NCI-H2029 treated with DMSO at 0.1 percent for 48 hours (cell line): ENCODE measurements at places on chromosomes 7 and 10.

- DNase-seq: no peak
These were observed 3.2 kb downstream of the ZNF775 start for GRCh38 chr7:150382123-150382843.

DNA sequence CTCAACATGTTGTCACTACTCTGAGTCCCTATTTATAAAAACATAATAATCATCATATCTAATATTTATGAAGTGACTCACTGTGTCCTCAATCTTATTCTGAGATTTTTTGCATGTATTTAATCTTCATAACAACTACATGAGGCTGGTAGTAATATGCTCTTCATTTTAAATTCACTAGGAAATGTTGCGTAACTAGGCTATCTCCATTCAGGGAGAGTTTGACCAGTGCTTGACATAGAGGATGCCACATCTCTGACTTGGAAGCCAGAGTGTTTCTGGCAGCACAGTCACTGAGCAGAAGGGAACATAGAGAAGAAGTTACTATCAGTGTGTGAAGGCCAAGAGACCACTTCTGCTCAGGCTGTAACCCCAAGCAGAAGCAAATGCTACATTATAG lies 88.9 kb downstream of the FAM13C start:
- no peak for DNase-seq

DNA sequence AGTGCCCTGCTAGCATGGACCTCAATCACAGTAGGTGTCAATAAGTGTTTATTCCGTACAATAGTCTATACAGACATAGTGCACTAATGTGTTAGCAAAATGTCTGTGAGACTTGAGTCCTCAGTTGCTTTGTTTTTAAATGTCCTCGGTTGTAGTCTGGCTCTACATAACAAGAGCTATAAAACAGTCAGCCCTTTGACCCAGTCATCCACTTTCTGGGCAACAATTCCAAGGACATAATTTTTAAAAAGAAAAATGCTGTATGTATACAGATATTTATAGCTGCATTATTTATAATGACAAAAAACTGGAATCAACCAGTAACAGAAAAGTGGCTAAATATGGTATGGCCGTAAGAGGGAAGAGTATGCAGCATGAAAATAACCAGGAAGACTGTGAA lies 2.8 kb upstream of the PDLIM1 start:
- no peak for DNase-seq

GRCh38 chr7:10973942-10974911 lies 555 bp downstream of the PHF14 start:
- peak; percentile 17 for DNase-seq

DNA sequence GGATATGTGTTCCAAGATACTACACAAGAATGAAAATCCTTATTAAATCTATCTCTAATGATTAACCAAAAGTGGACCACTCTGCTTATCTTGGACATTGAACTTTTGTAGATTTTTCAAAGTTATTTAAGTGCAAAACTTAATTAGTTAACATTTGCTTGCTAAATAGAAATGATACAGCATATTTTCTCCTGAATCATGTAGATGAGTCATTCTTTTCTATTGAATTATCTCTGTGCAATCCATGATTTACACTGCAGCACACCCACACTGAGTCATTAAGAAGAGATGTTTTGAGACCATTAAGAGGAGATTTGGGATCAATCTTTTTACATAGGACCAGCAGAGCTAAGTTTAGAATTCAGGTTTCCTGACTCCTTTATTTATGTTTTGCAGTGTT lies 6.6 kb upstream of the ABCC2 start:
- no peak for DNase-seq

- DNase-seq: no peak
These were observed 337.0 kb upstream of the GALNT17 start for GRCh38 chr7:70794962-70795361.

DNA sequence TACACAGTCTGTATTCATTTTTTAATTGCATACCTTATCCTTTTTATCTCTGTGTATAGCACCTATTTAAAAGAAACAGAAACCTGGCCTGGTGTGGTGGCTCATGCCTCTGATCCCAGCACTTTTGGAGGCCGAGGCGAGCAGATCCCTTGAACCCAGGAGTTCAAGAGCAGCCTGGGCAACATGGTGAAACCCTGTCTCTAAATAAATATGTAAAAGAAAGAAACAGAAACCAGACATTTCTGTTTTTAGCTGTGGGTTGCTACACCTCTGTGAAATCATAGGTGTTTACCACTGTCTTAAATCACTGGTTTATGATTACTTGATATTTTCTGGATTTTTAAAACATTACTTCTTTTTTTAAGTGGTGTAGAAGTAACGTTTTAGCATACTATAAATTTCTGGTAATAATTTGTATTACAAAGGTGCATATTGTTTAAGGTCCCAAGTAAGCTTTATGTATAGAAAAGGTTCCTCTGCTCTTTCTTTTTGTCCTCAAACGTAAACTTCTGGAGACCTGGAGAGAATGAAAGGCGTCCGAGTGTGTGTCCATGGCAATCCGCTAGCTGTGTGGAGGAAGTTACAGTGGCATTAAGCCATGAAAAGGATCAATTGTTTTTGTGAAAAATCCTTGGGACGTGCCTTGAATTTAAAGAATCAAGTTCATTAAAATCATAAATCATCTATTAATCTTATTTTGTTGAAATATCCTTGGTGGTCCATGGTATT lies 41.1 kb downstream of the PTPRZ1 start:
- no peak for DNase-seq

- DNase-seq: no peak
These were observed 399.1 kb downstream of the GATA3 start for GRCh38 chr10:8453587-8453986.

DNA sequence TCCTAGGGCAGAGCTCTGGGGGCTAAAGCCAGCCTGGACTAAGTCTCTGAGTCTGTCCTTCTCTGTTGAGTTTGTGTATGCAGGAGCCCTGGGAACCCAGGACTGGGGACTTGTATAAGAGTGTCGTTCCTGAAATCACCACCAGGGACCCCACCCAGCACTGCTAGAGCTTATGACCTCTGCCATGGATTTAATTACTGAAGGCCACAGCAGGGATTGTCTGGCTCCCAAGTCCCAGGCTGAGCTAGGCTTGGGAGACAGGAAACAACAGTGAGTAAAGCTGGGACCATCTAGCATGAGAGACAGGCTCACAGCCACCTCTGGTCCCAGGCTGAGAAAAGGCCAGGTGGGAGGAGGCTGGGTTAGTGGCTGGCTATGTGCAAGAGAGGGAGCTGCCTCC lies 1.4 kb upstream of the TSPAN15 start:
- peak; percentile 32 for DNase-seq

- DNase-seq: peak; percentile 43
These were observed 254.2 kb downstream of the COBL start for GRCh38 chr7:51062222-51062987.

DNA sequence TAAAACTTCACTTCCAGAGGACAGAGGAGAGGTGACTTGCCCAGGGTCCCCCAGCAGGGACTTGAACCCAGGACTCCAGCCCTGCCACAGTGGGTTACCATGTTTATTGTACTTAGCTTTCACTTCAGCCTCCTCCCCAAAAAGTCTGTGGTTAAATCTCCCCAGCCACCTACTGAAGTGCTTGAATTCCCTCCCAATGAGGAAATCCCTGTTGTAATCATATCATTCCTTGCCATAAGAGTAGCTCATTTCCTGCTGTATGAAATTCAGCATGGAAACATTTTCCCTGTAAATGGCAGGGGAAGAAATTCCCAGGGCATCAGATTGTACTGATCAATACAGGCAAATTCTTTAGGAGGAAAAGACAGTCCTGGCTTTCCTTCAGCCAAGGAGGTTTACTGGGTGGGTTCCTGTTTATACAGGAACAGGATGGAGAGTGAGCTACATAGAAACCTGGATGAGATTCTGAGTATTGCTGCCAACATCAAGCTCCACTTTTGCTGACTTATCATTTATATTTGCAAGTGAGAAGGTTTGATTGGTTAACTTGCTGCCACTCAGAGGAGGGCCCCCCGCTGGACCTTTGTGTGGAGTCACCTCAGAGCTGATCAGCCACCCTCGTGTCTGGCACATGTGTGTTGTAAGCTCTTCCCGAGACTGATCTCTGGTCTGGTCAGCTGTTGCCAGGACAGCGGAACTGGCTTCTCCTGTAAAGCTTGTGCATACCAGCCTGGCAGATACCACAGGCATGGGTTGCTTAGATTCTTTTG lies 16.4 kb upstream of the PDZD8 start:
- DNase-seq: no peak

GRCh38 chr10:96840841-96841518 lies 8.9 kb downstream of the LCOR start:
- no peak for DNase-seq

DNA sequence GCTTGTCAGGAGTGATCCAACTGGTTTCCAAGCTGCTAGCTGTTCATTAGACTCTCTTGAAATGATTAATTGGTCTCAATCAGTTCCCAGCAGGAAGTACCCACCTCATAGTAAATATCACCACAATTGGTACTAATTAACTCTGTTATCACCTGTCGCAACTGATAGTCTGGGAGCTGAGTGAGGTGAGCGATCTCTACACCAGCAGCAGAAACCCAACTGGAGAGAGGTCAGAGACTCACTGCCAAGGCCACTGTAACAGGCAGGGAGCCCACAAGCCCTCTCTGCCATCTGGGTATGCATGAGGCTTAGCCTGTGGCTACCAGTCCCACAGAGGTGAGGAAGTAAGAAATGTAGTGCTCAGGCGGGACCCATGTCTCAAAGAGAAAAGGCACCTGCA lies 245.5 kb downstream of the DYNC1I1 start:
- DNase-seq: peak; percentile 22

DNA sequence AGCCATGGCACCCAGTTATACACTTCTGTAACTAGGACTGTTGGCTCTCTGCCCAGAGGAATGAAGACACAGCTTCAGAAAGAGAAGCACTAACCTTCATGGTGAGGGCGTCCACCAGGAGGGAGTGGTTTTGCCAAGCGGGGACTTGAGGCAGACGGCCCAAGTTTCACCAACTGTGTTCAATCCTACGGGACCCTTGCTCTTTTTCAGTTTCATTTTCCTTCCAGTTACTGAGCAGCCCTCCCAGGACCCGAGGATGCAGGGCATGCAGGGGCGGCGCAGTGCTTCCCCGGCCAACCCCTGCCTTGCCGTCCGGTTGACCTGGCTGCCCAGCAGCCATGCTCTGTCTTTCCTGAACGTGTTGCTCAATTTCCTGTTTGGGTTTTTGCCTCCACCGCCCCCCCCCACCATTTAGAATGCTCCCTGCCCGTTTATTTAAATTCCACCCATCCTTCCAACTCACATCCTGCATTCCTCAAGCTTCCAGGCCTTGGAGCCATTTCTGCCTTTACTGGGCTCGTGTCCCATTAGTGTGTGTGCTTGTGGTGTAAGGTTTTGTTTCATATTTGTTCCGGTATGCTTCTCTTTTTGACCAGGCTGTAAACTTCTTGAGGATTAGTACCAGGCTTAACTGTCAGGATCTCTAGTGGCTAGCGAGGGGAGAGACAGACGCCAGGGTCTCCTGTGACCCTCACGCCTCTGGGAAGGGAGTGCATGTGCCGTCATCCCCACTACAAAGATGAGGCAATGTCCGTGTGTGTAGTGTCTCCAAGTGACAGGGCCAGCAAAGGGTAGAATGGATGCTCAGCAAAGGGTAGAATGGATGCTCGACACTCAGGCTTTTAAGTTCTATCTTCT lies 31.6 kb downstream of the IL15RA start:
- no peak for DNase-seq

DNA sequence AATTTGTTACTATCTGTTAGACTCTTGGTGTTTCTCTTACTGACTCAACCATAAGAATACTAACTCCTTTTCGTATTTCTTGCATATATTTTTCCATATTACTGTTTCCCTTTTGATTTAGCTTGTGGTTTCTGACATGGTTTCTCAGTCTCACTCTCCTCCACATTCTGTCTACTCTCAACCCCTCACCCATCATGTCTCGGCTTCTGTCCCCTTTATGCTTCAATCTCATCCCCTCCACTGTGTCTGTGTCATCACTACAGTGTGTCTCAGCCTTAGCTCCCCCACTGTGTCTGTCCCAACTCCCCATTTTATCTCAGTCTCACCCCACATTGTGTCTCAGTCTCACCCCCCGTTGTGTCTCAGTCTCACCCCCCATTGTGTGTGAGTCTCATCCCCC lies 126.9 kb downstream of the VIPR2 start:
- no peak for DNase-seq

- DNase-seq: no peak
These were observed 94.9 kb upstream of the ZNF438 start for GRCh38 chr10:31126593-31126992.

- DNase-seq: no peak
These were observed 1.9 kb upstream of the PGAM2 start for GRCh38 chr7:44067064-44067951.

DNA sequence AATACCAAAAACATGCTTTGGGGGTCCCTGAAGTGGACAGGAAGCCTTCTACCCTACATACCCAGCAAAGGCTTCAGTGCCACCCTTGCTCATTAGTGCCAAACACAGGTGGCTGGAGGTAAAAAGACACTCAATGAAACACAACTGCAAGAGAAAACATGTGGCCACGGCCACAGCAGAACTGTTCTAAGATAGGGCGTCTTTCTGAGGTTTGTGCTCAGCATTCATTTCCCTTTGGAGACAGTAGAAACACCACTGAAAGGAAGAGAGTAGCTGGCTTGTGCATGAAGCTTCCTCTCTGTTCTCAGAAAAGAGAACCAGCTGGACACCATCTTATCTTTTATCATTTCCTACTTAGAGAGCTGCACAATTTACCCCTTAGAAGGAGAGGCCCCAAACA lies 143.0 kb downstream of the PLXNA4 start:
- no peak for DNase-seq

GRCh38 chr10:73248259-73248724 lies 1.2 kb upstream of the DNAJC9 start:
- DNase-seq: no peak

DNA sequence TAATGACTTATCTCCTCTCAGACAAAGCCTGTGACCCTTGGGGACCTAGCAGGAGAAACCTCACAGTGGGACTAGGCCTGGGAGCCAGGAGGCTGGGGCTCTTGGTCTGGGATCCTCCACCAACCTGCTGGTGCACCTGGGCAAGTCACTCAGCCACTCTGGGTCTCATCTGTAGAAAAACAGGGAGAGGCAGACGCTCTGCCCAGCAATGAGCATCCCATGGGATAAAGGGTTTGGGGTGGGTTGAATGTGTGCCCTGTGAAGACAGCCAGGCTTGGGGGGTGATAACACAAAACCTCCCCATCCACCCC lies 81.6 kb downstream of the ZMIZ1 start:
- no peak for DNase-seq

GRCh38 chr7:139702811-139703486 lies 74.8 kb downstream of the HIPK2 start:
- peak; percentile 47 for DNase-seq

GRCh38 chr10:78147202-78147601 lies 113.5 kb downstream of the RPS24 start:
- no peak for DNase-seq

DNA sequence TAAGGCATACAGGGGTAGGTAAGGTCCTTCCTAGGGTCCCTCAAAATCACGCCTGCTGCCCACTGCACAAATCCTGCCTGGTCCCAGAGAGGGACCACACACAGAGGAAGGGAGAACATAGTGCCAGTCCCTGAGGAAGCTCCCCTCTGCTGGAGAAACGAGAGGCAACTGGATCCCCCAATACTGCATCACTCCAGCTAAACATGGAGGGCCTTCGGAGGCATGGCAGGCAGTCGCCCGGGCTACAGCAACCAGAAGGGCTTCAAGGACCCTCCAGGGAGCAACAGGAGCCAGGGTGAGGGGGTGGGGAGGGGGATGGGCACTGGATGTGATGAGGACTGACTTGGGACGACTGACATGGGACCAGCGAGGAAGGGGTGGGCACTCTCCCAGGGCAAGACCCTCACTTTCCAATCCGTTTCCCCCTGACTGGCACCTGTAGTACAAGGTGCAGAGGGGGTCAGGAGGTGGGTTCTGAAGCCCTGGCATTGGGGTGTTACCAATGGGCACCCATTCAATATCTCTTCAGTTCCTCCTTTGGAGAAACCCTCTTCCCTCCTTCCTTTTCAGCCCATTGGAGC lies 21.7 kb downstream of the DDIT4 start:
- no peak for DNase-seq
